ENCODE measurements at places on chromosomes 7 and 10.
A peak's percentile ranks its signal among the peaks of the same experiment; 100 is the strongest.

- DNase-seq: no peak
Observed at GRCh38 chr7:125363873-125364272, 434.2 kb upstream of the POT1 start.

GRCh38 chr10:8229153-8229552, 174.7 kb downstream of the GATA3 start:
- DNase-seq: no peak

DNA sequence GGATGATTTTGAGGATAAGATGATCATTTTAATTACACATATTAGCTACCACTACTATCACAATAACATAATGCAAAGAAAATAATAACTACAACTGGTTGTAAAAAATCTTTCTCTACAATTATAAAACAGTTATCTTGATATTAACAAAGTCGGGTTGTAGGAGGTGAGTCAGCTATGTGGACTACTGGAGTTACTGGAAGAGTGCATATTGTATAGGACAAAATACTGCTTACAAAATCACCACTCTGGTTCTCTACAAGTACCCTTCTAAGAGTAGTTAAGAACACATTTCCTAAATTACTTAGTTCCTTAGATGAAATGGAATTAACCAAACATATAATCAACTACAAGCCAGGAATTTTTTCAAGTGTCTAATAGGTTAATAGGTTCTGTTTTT, 74.1 kb downstream of the HYCC1 start:
- no peak for DNase-seq

GRCh38 chr10:124220971-124221355, 127.6 kb upstream of the CHST15 start:
- DNase-seq: no peak

DNA sequence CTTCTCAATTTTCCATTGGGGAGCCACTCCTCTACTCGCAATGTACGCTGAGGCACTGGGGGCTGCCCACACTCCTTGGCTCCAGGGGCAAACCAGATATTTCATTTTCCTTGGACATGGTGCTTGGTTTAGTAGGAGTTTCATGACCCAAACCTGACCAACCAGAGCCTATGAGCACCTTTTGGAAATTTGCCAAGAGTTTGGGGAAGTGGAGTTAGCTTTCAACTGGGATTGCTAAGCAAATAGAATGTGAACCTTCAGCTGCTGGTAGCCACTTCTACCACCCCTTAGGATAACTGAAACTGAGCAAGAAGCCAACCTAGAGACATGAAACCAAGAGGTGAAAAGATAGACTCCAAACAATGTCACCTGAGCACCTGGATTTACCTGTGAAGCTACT, 74.9 kb upstream of the COL13A1 start:
- DNase-seq: no peak

GRCh38 chr7:102819151-102819550, 70.4 kb downstream of the FAM185A start:
- DNase-seq: peak; percentile 38

DNA sequence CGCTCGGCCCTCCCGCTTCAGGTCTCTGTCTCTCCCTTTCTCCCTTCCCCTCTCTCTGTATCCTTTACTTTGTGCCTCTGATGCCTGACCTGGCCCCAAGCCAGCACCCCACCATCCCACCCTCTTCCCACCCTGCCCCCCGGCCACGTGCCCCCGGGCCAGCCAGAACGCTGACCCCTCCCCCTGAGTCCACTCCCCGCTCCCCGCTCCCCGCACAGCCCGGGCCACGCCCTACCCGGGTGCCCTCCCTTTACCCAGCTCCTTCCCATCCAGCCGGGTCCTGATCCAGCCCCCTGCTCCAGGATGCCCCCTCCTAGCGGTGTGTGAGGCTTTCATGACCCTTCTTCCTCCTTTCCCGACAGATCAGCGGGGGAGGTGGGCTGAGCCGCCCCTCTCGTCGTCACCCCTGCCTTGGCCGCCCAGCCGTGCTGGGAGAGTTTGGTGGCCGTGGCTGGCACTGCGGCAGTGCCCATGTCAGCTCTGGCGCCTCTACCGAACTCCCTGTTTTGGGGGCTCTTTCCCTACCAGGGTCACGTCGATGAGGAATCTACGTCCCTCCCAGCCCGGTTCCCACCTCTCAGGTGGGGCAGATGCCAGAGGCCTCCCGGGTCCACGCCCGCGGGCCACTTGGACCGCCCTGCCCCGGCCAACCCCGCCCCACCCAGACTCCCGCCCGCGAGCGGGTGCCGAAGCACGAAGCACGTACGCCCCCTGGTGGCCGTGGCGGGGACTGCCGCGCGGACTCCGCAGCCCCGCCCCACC, 127.4 kb downstream of the UBE2H start:
- peak; percentile 87 for DNase-seq

- DNase-seq: no peak
Observed at GRCh38 chr10:81847675-81848074, 27.3 kb upstream of the NRG3 start.

- DNase-seq: no peak
Observed at GRCh38 chr10:93859049-93859655, 34.6 kb upstream of the SLC35G1 start.

DNA sequence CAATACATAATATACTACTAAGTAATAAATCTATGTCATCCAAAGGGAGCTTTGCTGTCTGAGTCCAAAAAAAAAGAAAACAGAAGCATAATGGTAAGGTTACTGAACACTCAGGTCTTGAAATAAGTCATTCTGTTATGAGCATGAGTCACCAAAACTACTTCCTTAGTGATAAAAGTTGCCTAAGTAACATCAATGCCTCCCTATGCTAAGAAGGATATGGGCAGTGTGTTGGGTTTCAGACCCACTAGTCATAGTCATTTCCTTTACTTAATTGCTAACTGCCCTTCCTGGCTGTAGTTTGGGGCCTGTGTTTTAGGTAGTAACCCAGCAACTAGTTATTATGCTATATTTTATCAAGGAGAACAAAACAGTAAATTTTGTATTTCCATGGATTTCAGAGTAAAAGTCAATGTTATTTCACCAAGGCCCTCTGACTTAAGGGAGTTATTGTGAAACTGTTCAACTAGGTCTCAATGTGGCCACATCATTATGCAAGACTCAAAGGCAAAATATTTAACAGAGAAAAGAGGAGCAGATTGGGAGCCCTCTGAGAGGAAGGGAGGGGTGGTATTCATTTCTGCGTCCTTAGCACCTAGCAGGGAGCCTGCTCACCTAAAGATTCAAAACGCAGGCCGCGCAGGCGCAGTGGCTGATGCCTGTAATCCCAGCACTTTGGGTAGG, 11.7 kb upstream of the VIM start:
- DNase-seq: no peak

DNA sequence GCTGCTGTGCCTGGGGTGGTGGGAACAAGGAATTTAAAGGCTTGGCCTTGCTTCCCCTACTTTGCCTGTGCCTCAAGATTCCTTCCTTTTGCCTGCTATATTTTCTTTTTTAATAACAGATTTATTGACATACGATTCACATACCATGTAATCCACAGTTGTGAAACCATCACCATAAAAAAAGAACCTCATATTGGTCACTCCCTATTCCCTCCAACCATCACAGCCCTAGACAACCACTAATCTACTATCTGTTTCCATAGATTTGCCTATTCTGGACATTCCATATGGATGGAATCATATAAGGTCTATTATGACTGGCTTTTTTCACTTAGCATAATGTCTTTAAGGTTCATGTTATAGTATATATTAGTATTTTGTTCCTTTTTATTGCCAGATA, 59.3 kb upstream of the TRIM8 start:
- no peak for DNase-seq

All from hematopoietic multipotent progenitor cell treated with erythropoietin and hydrocortisone succinate and interleukin-3 and kit ligand, for 15 days (in vitro differentiated cells).